HCT116 (cell line): ENCODE measurements at places on chromosomes 16 and 17.

DNA sequence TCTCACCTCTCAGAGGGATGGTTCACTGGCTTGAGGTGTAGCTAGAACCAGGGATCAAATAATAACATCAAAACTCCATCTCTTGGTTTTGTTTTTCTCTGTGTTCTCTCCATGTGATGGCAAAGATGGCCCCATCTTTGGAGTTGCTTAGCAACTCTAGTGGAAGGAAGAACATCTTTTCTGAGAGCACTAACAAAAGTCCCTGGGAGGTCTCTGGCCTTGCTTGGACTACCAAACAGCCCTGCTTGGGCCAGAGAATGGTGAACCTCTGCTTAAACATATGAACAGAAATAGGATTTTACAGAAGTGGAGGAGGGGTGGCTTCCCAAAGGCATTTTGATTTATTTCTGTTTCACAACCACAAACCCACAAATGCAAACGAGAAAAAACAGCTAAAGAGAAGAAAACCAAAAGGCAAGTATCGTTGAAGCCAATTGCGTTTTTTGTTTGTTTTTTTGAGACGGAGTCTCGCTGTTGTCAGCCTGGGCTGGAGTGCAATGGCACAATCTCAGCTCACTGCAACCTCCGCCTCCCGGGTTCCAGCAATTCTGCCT is 13.2 kb downstream of the GABARAPL2 start:
- no peak for DNase-seq

DNA sequence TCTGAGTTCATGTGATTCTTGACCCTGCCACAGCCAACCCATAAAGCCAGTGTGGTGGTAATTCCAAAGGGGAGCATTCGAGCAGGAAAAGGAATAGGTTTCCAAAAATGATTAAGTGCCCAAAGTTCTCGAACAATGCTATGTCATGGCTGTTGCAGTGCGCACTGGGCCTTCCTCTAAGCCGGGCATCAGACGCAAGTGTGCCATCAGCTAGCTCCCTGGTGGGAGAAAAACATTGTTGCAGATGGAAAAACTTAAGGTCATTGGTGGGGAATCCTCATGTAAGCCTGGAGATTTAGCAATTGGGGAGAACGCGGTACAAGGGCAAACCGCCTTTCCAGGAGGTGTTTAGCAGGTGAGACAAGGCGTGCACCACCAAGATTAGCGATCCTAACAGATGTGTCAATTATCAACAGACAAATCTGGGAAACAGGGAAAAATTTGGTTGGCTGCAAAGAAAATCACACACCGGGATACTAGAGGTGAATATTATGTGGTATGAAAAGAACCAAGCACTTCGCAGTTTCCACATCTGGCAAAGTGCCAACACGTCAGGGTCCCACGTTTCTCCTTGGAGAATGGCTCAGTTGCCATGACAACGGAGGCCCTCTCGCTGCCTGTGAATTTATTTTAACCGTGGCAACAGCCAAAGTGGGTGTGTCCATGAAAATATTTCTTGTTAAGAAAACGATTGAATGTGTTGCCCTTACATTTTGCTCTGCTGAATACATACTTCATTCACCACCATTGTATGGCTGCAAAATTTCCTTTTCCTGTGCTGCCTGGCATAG is 118.5 kb upstream of the CACNG5 start:
- no peak for DNase-seq

DNA sequence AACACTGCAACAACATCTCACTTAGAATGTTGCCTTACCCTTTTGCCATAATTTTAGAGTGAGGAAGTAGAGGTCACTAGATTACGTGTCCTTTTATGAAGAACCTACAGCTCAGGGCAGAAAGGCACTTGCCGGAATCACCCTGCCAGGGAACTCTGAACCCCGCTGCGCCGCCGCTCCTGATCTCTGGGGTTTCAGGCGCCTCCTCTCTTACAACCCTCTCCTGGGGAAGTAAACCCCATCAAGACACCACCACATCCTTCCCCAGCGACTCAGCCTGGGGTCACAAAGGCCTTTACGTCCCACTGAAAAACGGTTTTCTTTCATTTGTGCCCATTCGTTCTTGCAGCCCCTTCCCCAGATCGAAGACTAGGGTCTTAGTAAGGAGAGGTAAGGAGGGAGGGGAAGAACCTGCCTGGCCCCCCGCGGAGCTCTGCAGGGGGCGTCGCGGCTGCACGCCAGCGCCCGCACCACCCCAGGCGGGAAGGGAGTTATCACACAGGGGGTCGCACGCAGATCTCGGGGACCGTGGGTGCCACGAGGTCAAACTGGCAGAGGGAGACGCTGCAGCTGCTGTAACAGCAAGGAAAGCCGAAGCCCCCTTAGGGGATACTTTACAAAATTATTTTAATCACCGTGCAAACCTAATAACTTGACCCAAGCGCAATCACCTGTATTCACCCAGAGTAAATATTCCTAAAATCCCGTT is 1.0 kb upstream of the HLF start:
- no peak for DNase-seq

GRCh38 chr16:80347900-80348299 is 192.9 kb upstream of the DYNLRB2 start:
- DNase-seq: no peak

DNA sequence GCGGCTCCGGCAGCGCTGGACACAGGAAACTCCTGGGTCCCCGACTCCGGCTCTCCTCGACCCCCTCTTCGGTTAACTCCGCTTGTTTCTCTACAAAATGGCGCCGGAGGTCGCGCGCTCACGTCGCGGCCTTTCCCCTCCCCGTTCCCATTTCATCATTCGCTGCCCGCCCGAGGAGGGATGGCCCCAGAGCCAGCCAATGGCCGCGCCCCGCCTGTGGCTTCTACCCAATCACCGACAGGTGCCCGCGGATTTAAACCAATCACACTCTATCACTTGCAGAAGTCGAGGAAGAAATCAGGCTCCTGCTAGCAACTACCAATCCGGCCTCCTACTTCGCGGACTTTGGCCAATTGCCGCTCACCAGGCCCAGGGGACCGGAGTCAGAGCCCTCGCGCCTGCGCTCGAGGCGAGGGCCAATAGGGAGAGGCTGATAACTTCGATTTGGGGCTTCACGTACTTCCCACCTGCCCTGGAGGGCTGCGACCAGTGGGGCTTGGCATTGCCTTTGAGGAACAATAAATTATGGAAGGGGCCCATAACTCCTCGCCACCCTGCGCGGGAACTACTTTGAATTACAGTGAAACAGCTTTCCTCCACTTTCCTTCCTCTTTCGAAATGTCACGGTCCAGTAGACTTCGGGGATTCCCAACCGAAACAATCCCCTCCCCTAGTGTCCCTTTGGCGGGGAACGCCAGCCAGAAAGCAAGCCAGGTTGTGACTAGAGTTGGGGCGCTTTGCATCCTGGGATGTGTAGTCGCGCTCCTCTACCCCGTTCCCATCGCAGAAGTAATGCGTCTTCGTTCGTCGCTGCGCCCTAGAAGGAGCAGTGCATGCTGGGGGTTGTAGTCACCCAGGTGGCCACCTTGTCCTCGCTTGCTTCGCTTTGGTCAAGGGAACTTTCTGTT is at the start of gene CNOT1:
CNOT1 (minus strand) TSS at position 94 of the 908 bp plus-strand sequence. CDS start 30,489 bp downstream, outside the sequence.
- peak; percentile 98 for DNase-seq

DNA sequence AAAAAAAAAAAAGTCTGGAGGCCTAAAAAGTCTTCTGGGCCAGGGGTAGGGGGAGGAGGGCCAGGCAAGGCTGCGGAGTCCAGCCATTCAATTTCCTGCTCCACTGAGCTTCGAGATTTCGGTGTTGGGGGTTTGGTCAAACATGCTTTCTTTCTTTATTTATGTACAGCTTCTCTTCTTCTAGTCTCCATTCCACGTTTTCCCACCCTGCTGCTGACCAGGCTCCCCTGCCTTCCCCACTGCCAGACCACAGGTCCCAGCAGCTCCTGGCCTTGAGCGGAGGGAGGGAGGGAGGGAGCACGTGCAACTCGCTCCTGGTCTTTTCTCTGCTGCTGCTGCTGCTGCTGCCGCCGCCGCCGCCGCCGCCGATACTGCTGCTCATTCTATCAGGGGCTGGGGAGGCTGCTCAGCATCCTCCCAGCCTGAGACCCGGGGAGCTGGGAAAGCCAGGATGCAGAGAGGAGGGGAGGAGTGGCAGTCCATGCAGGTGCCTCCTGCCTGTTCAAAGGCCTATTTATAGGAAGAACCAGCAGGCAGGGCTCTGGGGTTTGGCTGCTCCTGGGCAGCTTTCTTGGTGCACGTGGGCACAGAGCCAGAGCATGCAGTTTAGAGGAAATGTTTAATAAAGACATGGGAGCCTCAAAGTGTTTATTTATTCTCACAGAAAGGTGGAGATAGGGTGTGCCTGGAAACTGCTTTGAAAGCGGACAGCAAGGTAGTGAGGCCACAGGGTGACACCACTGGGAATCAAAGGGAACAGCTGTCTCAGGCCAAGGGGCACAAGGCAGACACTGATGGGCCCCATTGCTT is 23.4 kb upstream of the ZFHX3 start:
- DNase-seq: no peak

- DNase-seq: no peak
Observed at GRCh38 chr17:31112001-31112661, 17.4 kb downstream of the NF1 start.

DNA sequence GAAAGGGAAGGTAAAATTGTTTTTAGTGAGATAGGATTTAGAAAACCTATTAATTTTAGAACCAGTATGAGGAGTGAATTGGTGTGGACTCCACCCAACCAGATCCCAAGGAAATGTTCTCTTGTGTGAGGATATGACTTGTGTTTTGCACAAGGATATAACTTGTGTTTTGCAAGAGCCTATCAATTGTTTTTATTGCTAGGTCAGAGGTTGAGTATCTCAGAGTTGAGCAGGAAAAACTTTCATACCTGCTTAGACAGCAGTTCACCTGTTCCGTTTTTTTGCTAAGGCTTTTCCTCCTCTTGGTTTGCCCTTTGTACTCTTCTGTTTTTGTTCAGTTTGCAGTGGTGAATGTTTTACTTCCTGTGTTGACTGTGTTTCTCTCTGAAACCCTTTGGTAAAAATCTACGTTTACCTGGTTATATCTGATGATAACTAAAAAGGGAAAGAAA is 5.1 kb downstream of the NBR1 start:
- DNase-seq: no peak

DNA sequence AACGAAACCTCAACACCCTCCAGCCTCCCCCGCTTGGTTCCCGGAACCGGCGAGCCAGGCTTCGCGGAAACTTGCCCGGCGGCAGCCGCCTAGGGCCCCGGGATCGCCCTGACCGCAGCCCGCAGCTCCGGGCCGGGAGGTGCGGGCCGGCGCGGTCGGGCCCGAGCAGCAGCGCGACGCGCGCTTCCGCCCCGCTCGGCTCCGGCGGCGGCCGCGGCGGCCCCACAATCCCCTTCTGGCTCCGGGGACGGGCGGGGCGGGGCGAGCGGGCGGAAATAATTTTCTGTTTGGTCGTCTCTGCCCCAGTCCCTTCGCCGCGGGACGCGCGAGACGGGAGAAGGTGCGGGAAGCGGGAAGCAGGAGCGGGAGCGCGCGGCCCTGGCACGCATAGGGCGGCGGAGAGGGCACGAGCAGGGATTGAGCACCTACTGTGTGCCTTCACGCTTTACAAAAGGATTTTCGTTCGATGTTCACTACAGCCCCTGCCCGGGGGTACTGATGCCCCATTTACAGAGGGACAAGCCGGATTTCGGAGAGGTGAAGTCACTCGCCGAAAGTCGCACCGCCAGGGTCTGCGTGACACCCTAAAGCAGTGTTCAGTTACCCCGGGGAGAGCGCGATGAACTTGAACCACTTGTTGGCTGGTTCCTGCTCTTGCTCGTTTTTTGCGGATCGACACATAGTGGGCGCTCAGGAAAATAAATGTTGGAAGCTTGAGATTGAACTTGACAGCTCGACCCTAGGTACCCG is 2.7 kb upstream of the MLLT6 start:
- peak; percentile 73 for DNase-seq

DNA sequence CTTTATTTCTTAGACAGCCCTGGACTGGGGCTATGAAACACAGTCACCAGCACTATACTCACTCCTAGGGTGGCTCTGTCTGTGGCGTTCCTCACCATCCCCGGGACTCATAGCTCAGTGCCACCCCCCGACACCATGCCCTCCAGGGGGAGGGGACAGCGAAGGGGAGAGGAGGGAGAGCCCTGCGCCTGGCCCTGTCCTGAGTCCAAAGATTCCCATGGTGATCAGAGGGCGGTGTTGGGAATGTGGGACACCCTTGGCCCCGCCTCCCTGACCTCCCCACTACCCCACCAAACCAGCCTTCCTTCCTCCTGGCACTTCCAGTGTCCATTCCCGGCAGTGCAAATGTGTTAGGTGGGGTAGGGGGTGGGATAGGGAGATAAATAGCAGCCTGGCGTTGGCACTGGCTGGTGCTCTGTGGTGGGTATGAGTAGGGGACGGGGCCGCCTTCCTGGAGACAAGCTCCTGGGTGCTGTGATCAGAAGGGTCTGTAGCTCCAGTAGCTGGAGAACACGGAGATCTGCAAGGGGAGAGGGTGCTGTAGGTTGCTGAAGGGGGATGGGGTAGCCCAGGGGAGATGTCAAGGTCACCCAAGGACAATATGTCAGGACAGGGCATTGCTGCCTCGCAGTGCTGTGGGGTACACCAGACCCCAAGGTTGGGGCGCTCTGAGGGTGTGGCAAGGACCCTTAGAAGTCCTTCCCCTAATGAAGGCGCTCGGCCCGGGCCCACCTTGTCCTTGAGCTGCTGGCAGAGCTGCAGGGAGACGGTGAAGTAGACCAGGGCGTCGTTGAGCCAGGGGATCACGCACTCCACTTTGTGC is 2.0 kb downstream of the SMIM22 start:
- DNase-seq: no peak

DNA sequence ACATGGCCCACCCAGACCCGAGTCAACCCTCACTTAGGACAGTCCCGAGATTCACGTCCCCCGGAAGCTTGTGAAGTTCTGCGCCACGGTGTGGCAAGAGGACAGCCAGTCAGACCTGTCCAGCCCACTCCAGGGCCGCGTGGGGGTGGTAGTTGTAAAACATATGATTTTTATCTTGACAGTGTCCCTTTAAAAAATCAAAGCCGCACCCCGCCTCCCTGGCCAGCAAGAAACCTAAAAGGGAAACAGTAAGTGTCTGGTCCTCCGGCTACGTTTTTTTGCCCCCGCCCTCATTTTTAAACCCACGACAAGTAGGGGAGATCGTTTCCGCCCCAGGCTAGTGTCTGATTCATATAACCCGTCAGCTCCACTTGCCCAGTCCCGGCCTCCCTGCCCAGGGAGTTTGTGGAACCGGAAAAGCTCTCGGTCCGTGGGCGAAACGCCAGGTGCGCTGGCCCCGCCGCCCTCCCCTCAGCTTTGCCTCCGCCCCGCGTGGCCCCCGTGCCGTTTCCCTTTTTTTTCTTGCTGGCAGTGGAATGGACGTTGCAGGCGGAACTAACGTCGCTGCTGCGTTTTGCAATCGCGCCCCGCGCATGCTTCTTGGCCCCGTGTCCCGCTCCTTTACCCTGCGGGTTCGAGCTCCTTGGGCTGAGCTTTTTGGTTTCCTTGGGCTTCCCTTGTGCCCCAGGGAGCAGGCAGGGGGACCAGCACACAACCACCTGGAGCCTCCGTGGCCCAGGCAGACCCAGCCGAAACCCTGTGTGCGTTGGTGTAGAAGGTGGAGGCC is 13.3 kb upstream of the NUDT16L1 start:
- no peak for DNase-seq

GRCh38 chr16:70428178-70428998 is 10.5 kb downstream of the ST3GAL2 start:
- peak; percentile 51 for DNase-seq

- DNase-seq: no peak
Observed at GRCh38 chr17:75843577-75844529, at the start of gene UNC13D. TSS of gene UNC13D (minus strand) at chr17:75844404. CDS start at chr17:75844337, 67 bp downstream.

- no peak for DNase-seq
Observed at GRCh38 chr16:69917739-69918138, 33.4 kb upstream of the CLEC18A start.
